ENCODE measurements at places on chromosomes 3 and 15.
A peak's percentile ranks its signal among the peaks of the same experiment; 100 is the strongest.

- no peak overlapping the region for H3K4me3 ChIP-seq
- no peaks in the 10 kb centered on the region for H3K4me1 ChIP-seq
- no peaks in the 10 kb centered on the region for H3K36me3 ChIP-seq
- H3K27me3 ChIP-seq, result 0 out of 2 replicates have a peak, but pooled peaks cover 4% of the 10 kb centered on the region
Observed at GRCh38 chr3:28860307-28860706, 420.6 kb upstream of the RBMS3 start.

DNA sequence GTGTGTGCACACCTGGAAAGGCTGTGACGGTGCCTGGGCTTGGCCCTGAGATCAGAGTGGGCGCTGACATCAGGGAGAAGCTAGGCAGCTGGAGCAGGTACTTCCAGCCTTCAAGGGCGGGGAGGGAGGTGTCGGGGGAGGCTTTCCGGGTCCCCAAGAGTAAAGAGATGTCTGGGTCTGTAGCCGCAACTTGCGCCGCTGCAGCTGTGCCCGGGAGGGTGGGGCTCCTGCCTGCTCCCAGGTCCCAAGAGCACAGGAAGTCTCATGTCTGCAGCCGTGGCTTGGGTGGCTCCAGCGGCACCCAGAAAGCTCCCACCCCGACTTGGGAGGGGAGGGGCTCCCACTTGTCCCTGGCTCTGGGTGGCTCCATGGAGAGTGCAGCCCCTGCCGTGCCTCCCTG, 103.2 kb upstream of the BNIP2 start:
- DNase-seq, result no peak
- H3K4me3 ChIP-seq, result no peak overlapping the region
- H3K4me1 ChIP-seq, result no peaks in the 10 kb centered on the region
- no peaks in the 10 kb centered on the region for H3K36me3 ChIP-seq
- H3K27ac ChIP-seq, result no peak overlapping the region
- peaks cover 29% of the 10 kb centered on the region for H3K27me3 ChIP-seq

DNA sequence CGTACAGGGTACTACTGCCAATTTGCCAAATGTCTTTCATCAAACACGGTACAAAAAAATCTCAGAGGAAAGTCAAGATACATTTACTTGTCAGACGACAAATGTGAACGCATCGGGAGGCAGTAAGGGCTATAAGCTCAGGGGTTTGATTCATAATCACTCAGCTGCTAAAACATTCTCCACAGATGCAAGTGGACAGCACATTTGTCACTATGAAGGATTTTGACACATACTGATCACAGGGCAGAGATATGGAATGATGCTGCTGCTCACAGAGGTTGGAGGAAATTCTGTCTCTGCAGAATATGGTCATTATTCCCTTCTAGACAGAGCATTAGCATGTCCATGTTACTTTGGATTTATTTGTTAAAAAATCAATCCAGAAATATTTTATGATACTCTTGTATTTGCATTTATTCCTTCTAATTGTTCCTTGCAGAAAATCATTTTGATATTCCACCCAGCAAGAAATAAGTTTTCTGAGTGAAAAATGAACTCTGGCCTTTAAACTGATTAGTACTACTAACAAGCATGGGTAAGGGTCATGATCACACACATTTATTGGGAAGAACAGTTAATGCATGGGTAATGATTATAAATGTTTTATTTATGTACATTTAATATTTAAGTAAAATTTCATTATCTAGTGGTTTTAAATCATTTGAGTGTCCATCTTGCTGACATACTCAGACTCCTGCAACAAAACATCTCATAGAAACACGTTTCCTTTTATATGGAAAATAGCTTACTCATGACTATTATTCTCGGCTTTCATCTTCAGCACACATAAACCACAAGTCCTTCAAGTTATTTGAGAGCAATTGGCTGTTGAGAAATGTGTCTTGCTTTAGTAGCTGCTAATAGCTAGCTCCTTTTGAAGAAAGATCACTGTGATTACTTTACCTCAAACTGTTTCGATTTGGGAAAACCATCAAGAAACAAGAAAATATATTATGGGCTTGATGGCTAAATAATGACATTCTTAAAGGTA, 559.3 kb downstream of the MECOM start:
- no peak overlapping the region for H3K4me3 ChIP-seq
- no peaks in the 10 kb centered on the region for H3K27me3 ChIP-seq
- peak overlapping the region; percentile 90 for H3K27ac ChIP-seq
- no peak for DNase-seq

GRCh38 chr3:23999012-23999641, 54.0 kb downstream of the NR1D2 start:
- H3K4me1 ChIP-seq, result peaks cover 5% of the 10 kb centered on the region
- no peak overlapping the region for H3K4me3 ChIP-seq
- no peak overlapping the region for H3K27ac ChIP-seq
- peak; percentile 71 for DNase-seq

GRCh38 chr3:193271101-193271840, 30.2 kb downstream of the PLAAT1 start:
- DNase-seq, result no peak
- H3K36me3 ChIP-seq, result no peaks in the 10 kb centered on the region
- no peaks in the 10 kb centered on the region for H3K27me3 ChIP-seq
- no peaks in the 10 kb centered on the region for H3K4me1 ChIP-seq

Measured in SJSA1 (cell line).